Osteoblast (primary cell): ENCODE measurements at places on chromosomes 5 and 9.

DNA sequence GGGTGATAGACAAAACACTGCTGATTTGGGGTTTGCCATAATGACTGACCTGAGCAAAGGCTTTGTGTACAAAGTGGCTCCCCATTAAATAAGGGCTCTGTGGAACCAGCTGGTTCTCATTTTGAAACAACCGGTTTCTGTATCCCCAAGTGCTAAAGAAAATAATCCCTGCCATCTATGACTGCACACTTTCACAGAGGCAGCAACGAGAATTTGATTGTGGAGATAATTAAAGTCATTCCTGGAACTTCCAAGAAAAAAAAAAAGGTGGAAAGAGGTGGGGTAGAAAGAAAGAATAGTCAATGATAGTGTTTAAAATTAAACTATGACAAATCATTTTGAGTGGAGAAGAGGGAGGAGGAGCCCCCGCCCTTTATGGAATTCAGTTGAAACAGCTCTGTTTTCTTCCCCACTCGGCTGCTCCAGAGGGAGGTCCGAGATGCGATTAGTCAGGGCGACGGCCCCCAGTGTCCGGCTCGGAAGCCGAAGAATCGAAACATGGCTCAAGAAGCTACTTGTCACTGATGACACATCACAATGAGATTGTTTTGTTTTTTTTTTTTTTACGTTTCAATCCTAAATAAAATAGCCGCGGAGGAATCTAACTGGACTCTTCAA, 38.4 kb downstream of the EBF1 start:
- peak; percentile 86 for DNase-seq

DNA sequence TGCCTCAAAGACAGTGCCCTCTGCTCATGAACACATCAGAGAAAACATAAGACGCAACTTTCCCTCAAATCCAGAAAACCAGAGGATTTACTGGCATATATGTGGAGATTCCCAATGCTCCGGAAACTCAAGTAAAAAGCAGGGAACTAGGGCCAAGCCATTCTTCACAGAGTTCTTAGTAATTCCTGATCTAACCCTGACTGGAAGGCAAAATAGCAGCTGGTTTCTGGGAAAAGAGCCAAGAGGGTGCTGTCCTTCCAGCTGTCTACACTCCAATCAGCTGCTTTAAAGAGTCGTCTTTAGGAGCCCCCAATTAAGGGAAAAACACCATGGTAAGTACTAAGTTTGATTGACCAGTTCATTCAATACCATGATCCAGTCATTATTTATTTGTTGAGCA, 49.6 kb downstream of the GNA14 start:
- no peak for DNase-seq

GRCh38 chr5:172540099-172540870, 86.0 kb upstream of the SH3PXD2B start:
- DNase-seq, result no peak

- no peak for DNase-seq
Measured at GRCh38 chr5:69024241-69024651, 69.6 kb upstream of the SLC30A5 start.

- no peak for DNase-seq
Measured at GRCh38 chr5:14351086-14351661, 208.0 kb downstream of the TRIO start.

- DNase-seq, result no peak
Measured at GRCh38 chr5:51345106-51345505, 38.1 kb upstream of the ISL1 start.

DNA sequence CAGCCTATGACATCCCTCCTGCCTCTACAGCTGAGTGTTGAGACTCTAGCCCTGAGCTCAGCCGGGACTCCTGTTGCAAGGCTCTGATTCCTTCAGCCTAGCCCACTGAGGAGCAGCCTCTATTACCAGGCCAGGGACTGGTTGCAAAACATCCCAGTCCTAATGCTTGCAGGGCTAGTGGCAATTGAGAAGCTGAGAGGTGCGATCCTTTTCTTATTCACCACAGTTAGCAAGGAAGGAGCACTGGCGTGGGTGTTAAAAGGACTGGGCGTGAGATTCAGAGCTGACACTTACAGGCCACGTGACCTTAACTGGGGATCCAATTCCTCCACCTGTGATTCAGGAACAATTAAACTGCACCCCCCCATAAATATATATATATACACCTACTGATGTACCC, 58.8 kb downstream of the GARNL3 start:
- DNase-seq, result no peak

GRCh38 chr5:150296496-150296895, 6.2 kb downstream of the ARSI start:
- no peak for DNase-seq

DNA sequence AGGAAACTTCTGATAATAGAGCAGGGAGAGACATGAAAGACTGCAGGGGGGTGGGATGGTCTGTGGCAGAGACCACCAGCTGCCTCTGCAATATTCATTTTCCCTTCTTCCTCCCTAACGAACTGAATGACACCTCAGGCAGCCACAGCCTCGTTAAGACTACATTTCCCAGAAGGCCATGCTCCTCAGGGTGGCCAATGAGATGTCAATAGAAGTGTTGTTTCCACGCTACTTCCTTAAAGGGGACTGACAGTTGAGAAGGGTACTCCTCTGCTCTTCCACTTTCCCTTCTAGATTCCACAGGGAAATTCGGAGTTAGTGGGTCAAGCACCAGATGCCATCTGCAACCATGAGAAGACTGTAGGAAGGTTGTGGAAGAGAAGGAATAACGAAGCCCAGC, 52.0 kb upstream of the DAPK1 start:
- no peak for DNase-seq

- no peak for DNase-seq
Measured at GRCh38 chr5:68862560-68862959, 231.3 kb upstream of the SLC30A5 start.

- DNase-seq, result no peak
Measured at GRCh38 chr9:107566611-107567061, 77.1 kb upstream of the KLF4 start.

- DNase-seq, result no peak
Measured at GRCh38 chr9:90975781-90976538, 174.3 kb downstream of the SYK start.

DNA sequence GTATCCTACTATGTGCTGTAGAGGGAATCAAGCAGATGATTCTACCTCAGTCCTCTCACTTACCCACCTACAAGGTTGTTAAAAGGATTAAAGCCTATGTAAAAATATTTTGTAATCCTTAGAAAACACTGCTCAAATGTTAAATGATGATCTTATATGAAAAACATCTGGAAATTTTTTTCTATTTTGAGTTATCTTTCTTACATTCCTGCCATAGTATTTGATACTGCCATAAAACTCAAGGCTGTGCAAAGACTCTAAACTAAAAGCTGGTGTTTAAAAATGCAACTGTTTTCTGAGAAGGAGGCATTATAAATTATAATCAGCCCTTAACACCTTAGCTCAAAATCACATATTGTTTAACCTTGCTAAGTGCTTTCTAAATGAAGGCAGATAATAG, 474.2 kb downstream of the PRELID2 start:
- no peak for DNase-seq

GRCh38 chr5:167571824-167572223, 719.6 kb upstream of the WWC1 start:
- DNase-seq, result no peak

GRCh38 chr9:21455320-21455719, 15.1 kb downstream of the IFNA1 start:
- DNase-seq, result peak; percentile 57

DNA sequence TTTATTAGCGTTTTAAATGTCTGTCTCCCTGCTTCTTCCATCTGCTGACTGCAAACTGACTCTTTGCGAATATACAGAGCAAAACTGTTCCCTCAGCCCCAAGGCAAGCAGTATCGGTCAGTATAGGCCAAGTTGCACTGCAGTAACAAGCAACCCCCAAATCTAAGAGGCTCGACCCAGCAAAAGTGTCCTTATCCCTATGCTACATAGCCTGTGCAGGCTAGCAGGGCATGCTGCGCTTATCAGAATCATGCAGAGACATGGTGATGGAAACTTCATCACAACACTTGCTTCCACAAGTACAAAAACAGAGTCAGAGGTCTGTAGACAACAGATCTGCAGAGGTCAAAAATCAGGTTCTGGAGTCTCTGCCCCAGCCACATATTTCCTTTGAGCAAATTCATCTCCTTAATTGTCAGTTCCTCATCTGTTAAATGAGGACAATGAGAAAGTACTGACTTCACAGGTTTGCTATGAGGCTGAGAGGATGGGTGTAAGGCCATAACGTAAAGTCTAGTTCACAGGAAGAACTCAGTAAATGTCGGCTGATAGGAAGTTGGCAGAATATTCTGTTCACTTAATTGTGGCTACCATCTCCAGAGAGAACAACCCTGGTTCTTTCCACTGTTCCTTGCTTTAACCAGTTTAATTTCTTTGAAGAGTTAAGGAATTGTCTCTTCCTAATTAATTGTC, 9.6 kb upstream of the IL17B start:
- peak; percentile 71 for DNase-seq
